ENCODE measurements at places on chromosomes 1 and 21.
A peak's percentile ranks its signal among the peaks of the same experiment; 100 is the strongest.

DNA sequence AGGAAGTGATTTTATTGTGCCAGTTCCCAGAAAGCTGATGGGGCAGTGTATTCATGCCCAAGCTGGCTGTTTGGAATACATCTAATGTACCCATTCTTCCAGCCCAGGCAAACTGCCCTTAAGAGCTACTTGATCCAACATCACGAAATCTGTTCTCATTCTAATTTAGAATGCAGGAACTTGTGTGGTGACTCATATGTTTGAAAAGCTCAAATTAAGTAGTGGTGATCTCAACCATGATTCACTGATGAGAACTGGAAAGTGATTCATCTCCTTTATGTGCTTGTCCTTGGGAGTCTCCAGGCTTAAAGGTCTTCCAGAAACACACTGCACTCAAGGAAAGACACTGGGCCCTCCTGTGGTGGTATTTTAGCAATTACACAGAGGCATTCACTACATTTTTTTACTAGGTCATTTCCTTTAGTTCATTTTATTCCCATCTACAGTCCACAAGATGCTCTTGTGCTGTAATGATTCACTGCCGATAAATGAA, 65.4 kb downstream of the RPE65 start:
- peak; percentile 94 for DNase-seq

GRCh38 chr1:115331558-115332331, 6.3 kb downstream of the NGF start:
- DNase-seq, result no peak

DNA sequence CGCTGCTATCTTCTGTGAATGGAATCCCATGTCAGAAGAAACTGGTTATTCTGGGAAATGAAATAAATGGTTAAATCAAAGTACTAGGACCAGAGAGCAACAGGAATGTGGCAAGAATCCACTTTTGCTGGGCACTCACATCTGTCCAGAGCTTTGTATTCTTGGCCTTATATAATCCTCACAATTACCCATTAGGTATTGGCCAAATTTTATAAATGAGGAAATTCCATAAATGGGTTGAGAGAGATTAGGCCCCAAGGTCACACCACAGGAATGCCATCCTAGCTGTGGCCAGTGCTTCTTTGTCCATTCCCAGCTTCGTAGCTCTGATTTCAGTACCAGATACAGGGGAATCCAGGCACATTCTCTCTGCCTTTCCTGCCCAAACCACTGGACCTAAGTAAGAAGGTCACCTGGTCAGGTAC, 76.1 kb upstream of the HOOK1 start:
- DNase-seq, result no peak

GRCh38 chr1:163426505-163427251, 104.9 kb downstream of the NUF2 start:
- DNase-seq, result no peak

- DNase-seq, result no peak
These were observed 22.5 kb upstream of the SUCO start for GRCh38 chr1:172510479-172510878.

- peak; percentile 93 for DNase-seq
These were observed 155.1 kb upstream of the CAMK1G start for GRCh38 chr1:209428241-209428921.

GRCh38 chr21:21688889-21689288, 690.7 kb downstream of the NCAM2 start:
- no peak for DNase-seq

GRCh38 chr1:160453443-160453842, 53.1 kb downstream of the VANGL2 start:
- no peak for DNase-seq

DNA sequence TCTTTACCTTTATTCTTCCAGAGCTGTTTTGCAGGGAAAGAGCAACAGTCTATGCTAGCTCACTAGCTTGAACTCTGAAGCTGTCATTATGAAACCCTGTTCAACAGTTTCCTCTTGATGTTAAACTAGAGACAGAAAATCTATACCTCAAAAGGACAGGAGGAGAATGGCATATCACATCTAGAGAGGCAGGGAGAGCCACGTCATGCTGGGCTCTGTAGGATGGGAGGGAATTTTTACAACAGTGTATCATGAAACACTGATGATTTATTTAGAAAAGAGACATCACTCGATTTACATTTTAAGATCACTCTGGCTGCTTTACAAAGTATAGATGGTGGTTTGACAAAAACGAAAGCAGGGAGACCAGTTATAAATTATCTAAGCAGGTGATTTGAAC, 224.9 kb upstream of the COA6 start:
- DNase-seq, result no peak

- no peak for DNase-seq
These were observed 5.5 kb upstream of the TRAPPC10 start for GRCh38 chr21:44006656-44007055.

Data from RWPE1 (cell line).